ENCODE measurements at places on chromosomes 4 and X.

- no peak for DNase-seq
Observed at GRCh38 chr4:123573866-123574508, 177.4 kb downstream of the SPRY1 start.

- DNase-seq: no peak
Observed at GRCh38 chr4:16636912-16637630, 261.4 kb downstream of the LDB2 start.

GRCh38 chrX:9535101-9535500, 70.2 kb downstream of the TBL1X start:
- DNase-seq: no peak

GRCh38 chrX:96650023-96650422, 34.6 kb upstream of the DIAPH2 start:
- no peak for DNase-seq

DNA sequence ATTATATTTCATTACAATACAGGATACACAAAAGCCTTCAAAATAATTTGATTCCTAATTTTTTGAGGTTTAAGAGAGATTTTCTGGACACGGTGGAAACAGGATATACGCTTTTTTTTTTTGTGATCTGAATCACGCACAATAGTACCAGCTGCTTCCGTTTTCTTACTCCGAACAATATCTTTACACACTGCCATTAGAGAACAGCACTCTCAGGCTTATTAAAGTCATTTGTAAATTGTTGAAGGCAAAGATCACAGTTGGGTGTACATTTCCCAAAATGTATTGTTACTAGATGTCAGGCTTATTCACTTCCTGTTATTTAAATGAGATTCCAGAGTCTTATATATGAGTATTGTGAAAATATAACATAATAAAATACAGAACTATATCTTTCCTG, 71.5 kb downstream of the TMEM47 start:
- no peak for DNase-seq

- peak; percentile 1 for DNase-seq
Observed at GRCh38 chrX:104137496-104137895, 19.3 kb downstream of the SLC25A53 start.

- DNase-seq: no peak
Observed at GRCh38 chrX:123753656-123754350, 21.0 kb upstream of the THOC2 start.

Measured in non-pigmented ciliary epithelial cell (primary cell).